NCI-H1092 treated with DMSO at 0.1 percent for 48 hours (cell line): ENCODE measurements at places on chromosomes 13 and 19.

GRCh38 chr19:28217022-28217421, 995.9 kb downstream of the UQCRFS1 start:
- DNase-seq, result no peak

DNA sequence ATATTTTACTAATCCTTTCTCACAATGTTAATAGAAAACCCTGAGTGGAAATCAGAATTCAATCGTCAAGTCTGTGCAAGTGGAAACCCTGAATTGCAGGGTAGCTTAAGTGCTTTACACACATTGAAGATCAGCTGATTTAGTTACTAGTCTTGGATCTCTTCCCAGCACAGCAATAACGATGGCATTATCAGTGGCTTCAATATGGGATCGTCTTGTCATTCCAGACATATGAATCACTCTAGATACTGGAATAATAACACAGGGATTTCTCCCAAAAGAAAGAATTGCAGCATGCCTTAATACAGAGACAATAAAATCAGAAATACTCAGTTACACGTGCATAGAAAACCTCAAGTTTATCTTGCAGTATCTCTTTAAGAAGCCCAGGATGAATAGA, 12.6 kb upstream of the METTL21C start:
- DNase-seq, result peak; percentile 72

GRCh38 chr19:15244808-15245207, 12.6 kb upstream of the EPHX3 start:
- DNase-seq, result no peak

DNA sequence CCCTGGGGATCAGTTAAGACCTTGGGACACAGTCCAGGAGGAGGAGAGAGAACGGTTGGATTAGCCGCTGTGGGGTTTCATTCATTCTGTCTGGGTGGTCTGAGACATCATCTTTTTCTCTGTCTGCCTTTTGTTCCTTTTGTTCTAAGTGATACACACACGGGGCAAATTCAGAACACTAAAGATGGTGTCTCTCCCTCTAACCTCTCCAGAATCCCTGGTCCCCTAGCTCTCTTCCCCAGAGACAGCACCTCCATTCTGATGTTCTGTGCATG, 5.0 kb downstream of the BICRA start:
- DNase-seq, result no peak

- DNase-seq, result no peak
Observed at GRCh38 chr19:18932216-18932841, 8.7 kb downstream of the HOMER3 start.
